NCI-H510A treated with DMSO at 0.1 percent for 48 hours (cell line): ENCODE measurements at places on chromosomes 11 and 22.

GRCh38 chr11:93895106-93895862, 44.9 kb upstream of the VSTM5 start:
- DNase-seq: peak; percentile 34

DNA sequence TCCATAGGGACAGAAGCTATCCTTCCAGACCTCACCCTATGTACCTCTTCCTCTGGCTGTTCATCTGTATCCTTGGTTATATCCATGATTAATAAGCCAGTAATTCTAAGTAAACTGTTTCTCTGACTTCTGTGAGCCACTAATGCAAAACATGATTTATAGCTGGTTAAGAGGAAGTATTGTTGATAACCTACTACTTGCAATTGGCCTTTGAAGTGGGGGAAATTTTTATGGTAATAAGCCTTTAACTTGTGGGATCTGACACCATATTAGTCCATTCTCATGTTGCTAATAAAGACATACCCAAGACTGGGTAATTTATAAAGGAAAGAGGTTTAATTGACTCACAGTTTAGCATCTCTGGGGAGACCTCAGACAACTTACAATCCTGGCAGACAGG, 21.9 kb downstream of the CASP12 start:
- no peak for DNase-seq

DNA sequence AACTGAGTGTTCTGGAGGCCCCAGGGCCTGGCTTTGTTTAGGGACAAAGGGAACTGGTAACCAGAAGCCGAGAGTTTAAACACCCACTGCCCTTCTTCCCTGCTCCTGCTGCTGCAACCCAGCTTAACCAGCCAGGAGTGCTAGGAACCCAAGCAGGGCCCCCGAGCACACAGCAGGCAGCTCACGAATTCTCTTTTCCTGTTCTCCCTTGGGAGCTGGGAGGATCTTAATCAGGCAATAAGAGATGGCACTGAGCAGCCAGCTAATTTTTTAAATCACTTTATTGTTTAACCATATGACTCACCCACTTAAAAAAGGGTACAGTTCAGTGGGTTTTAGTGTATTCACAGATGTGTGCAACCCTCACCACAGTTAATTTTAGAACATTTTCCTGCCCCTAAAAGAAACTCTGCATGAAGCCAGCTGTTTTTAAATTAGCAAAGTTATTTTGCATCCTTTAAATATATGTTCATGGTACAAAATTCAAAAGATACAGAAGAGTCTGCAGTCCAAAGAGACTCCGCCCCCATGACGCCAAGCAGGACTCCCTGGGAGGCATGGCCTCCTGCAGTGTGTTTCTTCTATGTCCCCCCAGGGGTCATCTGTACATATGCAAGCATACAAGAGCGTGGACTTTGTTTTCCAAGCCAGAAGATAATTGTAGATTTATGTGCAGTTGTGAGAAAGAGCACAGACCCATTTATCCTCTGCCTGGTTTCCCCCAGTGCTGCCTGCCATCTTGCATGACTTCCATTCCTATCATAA, 18.9 kb upstream of the PPP6R3 start:
- DNase-seq: no peak

DNA sequence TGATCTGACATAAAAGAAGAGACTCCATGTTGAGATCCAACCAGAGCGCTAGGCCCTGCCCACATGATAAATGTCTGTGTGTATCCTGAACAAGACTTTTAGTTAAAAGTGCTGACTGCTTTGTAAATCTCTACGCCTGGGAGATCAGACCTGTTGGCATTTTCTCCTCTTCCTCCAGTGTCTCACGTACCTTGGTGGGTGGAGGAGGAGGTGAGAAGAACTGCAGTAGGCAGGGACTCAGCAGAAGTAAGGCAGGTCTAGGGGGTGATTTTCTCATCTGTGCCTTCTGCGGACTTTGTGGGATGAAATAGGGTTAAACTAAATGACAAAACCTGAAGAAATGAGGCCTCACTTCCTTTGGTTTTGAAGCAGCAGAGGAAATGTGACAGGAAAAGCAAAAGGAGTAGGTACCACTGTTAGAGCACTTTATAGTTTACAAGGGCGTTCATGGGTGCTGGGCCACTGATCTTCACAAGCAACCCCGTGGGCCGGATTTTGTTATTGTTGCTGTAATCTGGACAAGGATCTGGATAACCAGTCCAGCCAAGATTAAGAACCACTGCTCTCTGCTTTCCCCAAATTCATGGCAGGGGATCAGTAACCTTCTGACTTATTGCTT, 36.7 kb upstream of the PLET1 start:
- no peak for DNase-seq

DNA sequence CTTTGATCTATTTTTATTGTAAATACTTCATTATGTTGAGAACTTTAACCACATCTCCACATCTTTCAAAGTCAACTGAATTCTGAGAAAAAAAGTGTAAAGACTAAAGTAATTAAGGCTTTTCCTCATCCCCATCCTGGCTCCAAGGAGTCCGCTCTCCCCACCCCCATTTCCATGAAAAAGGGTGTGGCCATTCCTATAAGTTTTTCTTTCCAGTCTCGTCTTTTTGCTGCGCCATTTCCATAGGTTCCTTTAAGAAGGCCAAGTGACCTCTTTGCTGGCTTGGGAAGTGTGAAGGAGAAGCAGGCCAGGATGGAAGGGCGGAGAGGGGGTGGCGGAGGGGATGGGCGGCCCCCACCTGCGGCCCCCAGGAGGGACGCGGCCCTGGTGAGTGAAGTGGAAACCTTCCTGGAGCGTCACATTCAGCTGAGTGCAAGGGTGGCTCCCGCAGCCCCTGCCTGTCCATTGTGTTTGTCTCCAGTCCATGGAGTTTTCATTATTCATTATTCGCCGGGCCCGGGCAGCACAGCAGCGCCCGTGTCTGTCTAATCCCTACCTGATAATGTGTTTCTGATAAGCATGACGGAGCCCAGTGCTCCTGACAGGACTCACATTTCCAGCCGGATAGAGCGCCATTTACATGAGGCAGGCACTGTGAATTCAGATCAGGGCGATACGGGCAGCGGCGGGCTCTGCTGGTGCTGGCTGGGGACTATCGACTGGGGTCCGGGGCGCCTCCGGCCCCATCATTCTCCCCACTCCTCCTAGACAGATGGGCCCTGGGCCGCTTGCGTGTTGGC, 739.8 kb downstream of the OPCML start:
- DNase-seq: no peak

GRCh38 chr11:130181295-130182272, 22.0 kb downstream of the ST14 start:
- DNase-seq: peak; percentile 97

- no peak for DNase-seq
Observed at GRCh38 chr22:39282645-39283321, 36.6 kb downstream of the RPL3 start.

GRCh38 chr11:14894657-14895598, 2.9 kb upstream of the CYP2R1 start:
- DNase-seq: no peak

- DNase-seq: no peak
Observed at GRCh38 chr11:5362017-5362625, 10.8 kb downstream of the OR51B6 start.

DNA sequence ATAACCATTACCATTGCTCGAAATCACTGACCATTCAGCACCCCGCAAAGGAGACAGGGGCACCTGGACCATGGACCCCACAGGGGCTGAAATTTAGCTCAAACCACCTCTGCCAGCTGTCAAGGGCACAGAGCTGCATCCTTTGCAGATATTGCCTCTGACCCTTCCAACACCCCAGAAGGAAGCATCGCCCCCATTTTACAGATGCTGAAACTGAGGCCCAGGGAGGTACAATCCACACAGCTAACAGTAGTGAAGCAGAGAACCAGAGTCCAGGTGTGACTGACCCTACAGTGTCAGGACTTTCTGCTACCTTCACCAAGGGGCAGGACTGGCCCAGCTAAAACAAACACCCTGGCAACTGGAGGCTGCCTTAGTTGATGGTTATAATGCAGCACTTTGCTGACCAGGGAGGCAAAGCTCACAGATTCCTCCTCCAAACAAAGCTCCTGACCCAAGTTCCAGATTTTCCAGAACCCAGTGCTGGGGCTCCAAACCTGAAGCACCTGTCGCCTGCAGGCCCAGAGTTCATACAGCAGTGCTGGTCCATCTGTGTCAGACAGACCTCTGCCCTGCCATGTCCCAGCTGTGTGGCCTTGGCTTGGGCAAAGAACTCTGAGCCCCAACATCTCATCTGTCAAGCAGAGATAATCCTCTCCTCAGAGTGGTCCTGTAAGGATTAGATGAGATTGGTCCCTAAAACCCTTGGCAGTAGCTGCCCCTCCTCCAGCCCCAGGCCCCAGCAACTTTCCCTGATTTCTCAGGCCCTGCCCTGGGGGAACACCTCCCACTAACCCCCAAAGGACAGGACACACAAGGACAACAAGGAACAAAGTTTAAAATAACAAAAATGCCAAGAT, 15.2 kb upstream of the ARAP1 start:
- DNase-seq: no peak

GRCh38 chr22:29700900-29701154, 19.0 kb upstream of the CABP7 start:
- peak; percentile 49 for DNase-seq

DNA sequence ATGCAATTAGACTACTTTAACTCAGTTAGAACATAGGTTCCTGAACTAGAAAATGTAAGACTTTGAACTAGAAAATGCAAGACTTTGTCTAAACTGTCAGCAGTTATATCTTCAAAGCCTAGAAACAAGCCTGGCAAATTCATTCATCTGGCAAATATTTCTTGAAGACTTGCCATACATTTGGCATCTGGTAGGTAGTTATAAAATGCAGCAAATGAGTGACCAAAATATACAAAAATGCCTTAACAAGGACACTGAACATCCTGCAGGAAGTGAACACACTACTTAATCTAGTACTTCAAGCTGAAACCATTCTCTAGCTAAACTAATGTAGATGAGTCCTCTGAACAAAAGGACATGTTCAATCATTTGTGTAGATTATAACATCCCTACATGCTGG, 84.7 kb upstream of the SCUBE2 start:
- no peak for DNase-seq

- DNase-seq: no peak
Observed at GRCh38 chr22:45651931-45652528, 19.6 kb upstream of the ATXN10 start.

DNA sequence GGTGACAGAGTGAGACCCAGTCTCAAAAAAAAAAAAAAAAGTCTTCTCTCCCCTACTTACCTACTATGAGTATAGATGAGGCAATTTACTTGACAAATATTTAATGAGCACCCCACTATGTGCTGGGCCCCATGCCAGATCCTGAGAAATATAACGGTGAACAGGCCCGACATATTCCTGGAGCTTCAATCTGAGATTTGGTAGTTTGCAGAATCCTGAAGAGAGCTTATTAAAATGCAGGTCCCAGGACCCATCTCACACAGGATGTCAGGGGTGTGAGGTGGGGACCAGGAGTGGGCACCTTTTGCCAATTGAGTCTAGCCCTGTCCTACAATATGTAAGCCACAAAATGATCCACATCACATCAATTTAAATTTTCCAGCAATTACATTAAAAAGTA, 44.0 kb downstream of the KCNJ4 start:
- DNase-seq: no peak

DNA sequence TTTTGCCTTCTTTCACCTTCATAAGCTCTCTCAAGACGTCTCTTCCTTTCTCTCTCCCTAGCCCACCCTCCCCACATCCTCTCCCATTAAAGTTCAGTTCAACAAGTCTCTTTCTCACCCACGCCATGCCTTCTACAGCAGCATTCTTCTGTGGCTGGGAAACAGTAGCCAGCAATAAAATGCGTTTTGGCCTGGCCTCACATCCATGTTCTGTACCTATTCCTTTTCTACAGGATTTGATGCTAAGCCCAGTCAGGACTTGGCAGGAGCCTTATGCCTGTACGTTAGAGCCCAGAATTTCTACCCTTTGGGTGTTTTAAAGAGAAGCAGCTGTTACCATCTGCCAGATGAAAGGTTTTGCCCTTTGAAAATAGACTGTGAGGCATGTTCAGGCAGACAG, 7.1 kb upstream of the CD44 start:
- DNase-seq: no peak

DNA sequence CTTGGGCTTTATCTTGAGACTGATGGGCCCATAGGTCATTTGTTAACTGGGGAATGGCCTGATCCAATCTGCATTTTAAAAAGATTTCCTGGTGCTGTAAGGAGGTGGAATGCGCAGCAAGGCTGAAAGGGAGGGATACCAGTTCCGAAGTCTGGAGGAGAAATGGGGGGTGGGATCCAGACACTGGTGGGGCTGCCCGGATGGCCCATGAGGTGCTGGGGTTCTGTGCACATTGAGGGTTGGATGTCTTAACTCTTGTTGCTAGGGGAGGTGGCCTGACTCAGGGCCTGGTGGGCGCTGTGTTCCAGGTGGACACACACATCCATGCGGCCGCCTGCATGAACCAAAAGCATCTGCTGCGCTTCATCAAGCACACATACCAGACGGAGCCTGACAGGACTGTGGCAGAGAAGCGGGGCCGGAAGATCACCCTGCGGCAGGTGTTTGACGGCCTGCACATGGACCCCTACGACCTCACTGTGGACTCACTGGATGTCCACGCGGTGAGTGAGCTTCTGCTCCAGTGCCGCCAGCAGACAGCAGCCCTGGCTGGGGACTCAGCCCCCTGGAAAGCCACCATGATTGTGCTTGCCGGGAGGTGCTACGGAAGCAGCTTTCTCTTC, 38.1 kb downstream of the AMPD3 start:
- no peak for DNase-seq

DNA sequence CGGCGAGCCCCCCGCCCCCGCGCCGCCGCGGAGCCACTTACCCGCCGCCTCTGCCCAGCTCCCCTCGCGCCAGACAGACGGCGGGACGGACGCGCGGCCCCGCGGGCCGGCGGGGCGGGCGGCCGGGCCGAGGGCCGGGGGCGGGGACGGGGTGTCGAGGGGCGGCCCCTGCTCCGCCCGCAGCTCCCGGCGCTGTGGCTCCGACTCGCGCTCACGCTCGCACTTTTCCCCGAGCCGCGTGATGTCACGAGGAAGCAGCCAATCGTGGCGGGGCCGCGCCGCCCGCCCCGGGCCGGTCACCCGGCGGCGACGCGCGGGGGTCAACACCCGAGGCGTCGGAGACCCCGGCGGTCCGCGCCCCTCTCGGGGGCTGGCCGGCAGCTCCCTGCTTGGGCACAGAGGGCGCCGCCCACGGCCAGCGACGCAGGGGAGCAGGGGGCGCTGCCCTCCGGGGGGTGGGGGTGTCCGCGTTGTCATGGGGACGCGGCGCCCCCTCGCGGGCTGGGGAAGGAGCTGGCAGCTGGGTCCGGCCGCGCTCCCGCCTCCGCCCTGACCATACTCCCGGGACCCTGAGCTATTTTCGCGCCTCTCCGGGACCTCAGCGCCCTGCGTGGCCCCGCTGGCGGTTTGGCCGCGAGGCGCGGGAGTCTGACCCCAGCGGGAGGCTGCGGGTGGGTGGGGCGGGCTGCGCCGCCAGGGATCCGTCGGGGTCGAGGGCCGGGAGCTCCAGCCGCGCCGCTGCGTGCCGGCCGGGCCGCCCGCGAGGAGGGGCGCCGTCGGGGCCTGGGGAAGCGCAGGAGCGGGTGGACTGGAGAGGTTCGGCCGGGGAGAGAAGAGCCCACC, at the start of gene CHRM4:
Gene CHRM4 (minus strand): TSS at position 199 of the 843 bp plus-strand sequence. CDS start 5,219 bp downstream, outside the sequence.
- no peak for DNase-seq
